ENCODE measurements at places on chromosomes 4 and X.

- DNase-seq: no peak
- peaks cover 1% of the 10 kb centered on the region for H3K27me3 ChIP-seq
- no peaks in the 10 kb centered on the region for H3K36me3 ChIP-seq
- no peak overlapping the region for H3K27ac ChIP-seq
Observed at GRCh38 chrX:20665481-20665880, 398.8 kb upstream of the RPS6KA3 start.

- no peak for DNase-seq
- H3K4me1 ChIP-seq: no peaks in the 10 kb centered on the region
- H3K27me3 ChIP-seq: no peaks in the 10 kb centered on the region
- H3K27ac ChIP-seq: no peak overlapping the region
- H3K4me3 ChIP-seq: no peak overlapping the region
Observed at GRCh38 chr4:6031846-6032245, 13.6 kb upstream of the C4orf50 start.

- peak overlapping the region; percentile 74 for H3K27ac ChIP-seq
- H3K36me3 ChIP-seq: peaks cover 11% of the 10 kb centered on the region
- DNase-seq: no peak
- peaks cover 22% of the 10 kb centered on the region for H3K4me1 ChIP-seq
Observed at GRCh38 chrX:16826207-16826606, 39.9 kb downstream of the TXLNG start.

DNA sequence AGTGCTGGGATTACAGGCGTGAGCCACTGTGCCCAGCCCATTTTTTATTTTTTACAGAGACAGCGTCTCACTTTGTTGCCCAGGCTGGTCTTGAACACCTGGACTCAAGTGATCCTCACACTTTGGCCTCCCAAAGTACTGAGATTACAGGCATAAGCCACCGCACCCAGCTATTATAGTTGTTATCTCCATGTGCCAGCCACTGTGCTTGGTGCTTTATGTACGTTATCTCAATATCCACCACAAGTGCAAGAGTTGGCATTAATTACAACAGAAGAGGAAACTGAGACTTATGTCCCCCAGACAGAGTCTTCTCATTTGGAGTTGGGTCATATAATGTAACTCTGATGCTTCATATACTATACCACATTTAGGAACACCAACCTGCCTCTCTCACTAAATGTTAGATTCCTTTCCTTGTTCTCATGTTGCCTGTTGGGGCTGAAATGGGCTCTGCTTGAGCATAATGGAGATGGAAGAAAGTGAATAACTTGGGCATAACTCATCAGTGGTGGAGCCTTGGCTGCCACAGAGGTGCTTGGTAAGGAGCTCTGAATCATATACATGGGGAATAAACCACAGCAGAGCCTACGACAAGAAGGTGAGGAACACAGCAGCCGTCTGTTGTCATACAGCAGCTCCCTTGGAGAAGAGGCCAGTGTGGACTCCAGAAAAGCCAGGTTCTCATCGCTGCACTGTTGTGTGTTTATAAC is 84.3 kb downstream of the SPRY1 start:
- DNase-seq: no peak
- no peak overlapping the region for H3K27ac ChIP-seq
- H3K36me3 ChIP-seq: no peaks in the 10 kb centered on the region
- no peak overlapping the region for H3K4me3 ChIP-seq
- peaks cover 8% of the 10 kb centered on the region for H3K4me1 ChIP-seq
- no peaks in the 10 kb centered on the region for H3K27me3 ChIP-seq

DNA sequence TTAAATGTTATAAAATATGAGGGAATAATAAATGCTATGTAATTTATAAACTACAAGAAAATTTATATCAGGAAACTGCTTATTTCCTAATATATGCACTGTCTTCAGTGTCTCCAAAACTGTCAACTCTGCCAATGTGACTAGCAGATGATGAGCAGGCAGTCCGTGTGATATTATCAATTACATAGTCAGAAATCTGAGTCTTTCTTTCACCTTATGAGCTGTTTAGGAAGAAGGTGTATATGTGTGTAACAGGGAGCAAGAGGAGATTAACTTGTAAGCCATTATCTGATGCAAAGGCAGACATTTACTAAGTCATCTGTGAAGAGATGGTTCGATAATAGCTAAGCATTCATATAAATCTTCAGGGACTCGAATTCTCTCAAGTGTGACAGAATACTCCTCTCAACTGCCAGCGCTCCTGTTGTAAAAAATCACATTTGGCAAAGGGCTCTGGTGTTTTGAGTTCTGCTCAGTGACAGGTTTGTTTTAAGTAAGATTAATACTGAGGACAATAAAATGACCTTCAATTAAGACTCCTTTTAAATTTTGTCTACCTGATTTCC is 79.7 kb downstream of the SNCA start:
- no peak overlapping the region for H3K4me3 ChIP-seq
- H3K36me3 ChIP-seq: no peaks in the 10 kb centered on the region
- H3K27ac ChIP-seq: no peak overlapping the region
- no peaks in the 10 kb centered on the region for H3K27me3 ChIP-seq

- no peak overlapping the region for H3K4me3 ChIP-seq
- no peaks in the 10 kb centered on the region for H3K27me3 ChIP-seq
Observed at GRCh38 chr4:22203711-22204011, 255.1 kb upstream of the KCNIP4 start.

GRCh38 chr4:143344041-143344440 is 7.4 kb downstream of the GAB1 start:
- H3K4me1 ChIP-seq: no peaks in the 10 kb centered on the region
- DNase-seq: no peak
- H3K27me3 ChIP-seq: peaks cover 24% of the 10 kb centered on the region
- no peak overlapping the region for H3K4me3 ChIP-seq

DNA sequence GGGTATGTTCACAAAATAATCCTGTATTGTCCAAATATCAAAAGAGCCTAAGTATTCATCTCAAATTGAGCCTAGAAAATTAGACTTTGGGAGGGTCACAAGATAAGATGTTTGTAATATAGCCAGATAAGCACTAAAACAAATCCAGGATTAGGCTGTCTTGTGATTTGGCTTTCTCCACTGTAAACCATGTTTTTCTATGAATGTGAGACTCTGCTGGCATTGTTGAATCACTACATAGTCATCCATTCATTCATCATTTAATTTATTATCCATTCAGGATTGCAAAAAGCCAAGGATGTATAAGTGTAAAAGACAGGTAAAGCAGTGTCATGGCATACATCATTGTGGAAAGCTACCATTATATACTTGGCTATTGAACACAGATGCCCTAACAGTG is 148.0 kb downstream of the GRID2 start:
- no peaks in the 10 kb centered on the region for H3K36me3 ChIP-seq
- no peaks in the 10 kb centered on the region for H3K4me1 ChIP-seq
- no peaks in the 10 kb centered on the region for H3K27me3 ChIP-seq
- no peak for DNase-seq

DNA sequence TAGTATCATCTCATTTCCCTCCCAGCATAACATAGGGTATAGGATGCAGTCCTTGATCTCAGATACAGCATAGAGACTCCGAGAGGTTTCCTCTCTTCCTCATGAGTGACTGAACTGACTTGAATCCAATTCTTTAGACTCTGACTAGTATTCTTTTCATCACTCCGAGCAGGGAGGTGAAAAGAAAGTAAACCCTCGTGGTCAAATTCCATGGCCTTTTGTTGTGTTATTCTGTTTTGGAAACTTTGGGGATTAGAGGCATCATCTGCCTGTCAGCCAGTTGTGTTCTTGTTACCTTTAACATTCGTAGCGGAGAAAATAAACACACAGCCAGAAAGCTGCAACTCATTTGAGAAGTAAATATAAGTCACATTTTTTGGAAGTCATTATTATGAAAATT is 206.6 kb downstream of the ARHGAP10 start:
- no peak for DNase-seq
- H3K27me3 ChIP-seq: no peaks in the 10 kb centered on the region
- no peaks in the 10 kb centered on the region for H3K36me3 ChIP-seq
- no peak overlapping the region for H3K27ac ChIP-seq
- no peak overlapping the region for H3K4me3 ChIP-seq
- H3K4me1 ChIP-seq: peaks cover 12% of the 10 kb centered on the region

- H3K36me3 ChIP-seq: no peaks in the 10 kb centered on the region
- H3K4me1 ChIP-seq: no peaks in the 10 kb centered on the region
- H3K27me3 ChIP-seq: no peaks in the 10 kb centered on the region
- no peak overlapping the region for H3K4me3 ChIP-seq
- no peak overlapping the region for H3K27ac ChIP-seq
Observed at GRCh38 chr4:20614816-20615215, 85.4 kb upstream of the PACRGL start.

DNA sequence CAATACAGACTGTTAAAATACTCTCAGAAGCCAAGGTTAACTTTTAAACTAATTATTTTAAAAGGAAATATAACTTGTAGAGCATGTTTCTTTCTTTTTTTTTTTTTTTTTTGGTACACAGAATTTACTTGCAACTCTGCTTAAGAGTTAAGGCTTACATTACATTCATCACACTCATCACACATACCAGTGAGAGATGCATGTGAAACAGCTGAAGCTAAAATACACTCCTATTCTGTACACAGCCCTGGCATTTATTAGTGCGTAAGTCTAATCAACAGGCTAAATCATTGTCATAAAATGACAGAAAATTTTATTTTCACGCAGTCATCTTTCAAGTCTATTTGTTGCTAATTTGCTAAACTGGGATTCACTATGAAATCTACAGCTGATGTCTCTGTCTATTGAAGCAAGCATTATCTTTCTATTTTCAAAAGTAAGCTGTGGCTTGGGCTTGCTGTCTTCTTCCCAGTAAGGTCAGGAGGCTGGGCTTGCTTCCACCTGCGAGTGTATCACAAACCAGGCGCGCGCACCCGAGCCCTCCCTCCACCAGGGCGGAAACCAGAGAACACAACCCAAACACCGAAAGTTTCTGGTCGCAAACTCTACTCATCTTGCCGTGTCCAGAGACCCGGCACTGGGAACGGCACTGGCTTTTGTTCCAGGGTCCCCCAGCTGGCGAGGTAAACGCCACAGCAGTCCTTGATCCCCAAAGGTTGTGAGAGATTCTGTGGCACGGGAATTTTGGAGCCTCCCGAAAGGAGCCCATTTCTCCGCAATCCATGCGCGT is 3.9 kb downstream of the MAML3 start:
- peaks cover 27% of the 10 kb centered on the region for H3K27me3 ChIP-seq
- peaks cover 25% of the 10 kb centered on the region for H3K4me1 ChIP-seq
- peak overlapping the region; percentile 78 for H3K4me3 ChIP-seq

- DNase-seq: no peak
- no peaks in the 10 kb centered on the region for H3K27me3 ChIP-seq
- H3K36me3 ChIP-seq: no peaks in the 10 kb centered on the region
- H3K27ac ChIP-seq: no peak overlapping the region
- no peak overlapping the region for H3K4me3 ChIP-seq
Observed at GRCh38 chr4:174626342-174627008, 104.2 kb upstream of the HPGD start.

GRCh38 chrX:41472231-41472815 is 25.2 kb downstream of the NYX start:
- H3K36me3 ChIP-seq: no peaks in the 10 kb centered on the region
- no peak for DNase-seq
- no peaks in the 10 kb centered on the region for H3K27me3 ChIP-seq
- H3K27ac ChIP-seq: no peak overlapping the region
- peaks cover 4% of the 10 kb centered on the region for H3K4me1 ChIP-seq

DNA sequence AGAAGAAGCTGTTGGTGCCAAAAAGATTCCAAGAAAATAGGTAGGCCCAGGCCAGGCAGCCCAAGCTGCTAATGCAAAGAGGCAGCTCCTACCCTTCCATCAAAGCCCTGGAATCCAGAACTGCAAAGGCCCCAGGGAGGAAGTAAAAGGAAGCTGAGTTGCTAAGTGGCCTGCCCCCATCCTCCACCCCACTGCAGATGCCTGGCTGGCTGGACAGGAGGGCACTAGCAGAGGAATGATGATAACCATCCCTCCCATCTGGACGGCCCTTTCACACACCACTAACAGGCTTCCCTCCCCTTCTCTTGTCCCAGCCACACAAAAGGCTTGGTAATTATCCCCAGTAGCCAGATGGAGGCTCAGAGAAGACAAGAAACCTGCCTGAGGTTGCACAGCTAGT is 32.4 kb upstream of the PJA1 start:
- H3K4me1 ChIP-seq: no peaks in the 10 kb centered on the region
- no peaks in the 10 kb centered on the region for H3K36me3 ChIP-seq
- no peaks in the 10 kb centered on the region for H3K27me3 ChIP-seq
- no peak for DNase-seq

- no peak overlapping the region for H3K4me3 ChIP-seq
- no peaks in the 10 kb centered on the region for H3K27me3 ChIP-seq
- H3K27ac ChIP-seq: no peak overlapping the region
- no peak for DNase-seq
Observed at GRCh38 chr4:96354036-96354712, 514.3 kb downstream of the PDHA2 start.

DNA sequence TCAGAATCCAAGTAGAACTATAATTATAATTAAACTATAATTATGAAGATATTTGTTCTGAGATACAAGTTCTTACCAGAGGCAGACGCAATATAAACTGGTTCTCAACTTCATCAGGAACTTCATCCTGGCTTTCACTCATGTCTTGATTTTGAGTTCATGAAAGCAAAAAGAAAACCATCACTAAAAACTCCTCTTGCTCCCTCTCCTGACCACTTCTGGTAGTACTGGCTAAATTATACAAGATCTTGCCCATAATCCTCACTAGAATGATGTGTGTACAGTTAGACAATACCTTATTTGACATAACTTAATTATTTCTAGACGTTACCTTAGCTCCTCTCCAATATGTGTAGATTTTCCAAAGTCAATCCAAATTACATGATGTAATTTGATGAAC is 3.7 kb downstream of the TAF7L start:
- no peaks in the 10 kb centered on the region for H3K36me3 ChIP-seq
- no peak overlapping the region for H3K27ac ChIP-seq
- no peak overlapping the region for H3K4me3 ChIP-seq
- no peak for DNase-seq
- peaks cover 2% of the 10 kb centered on the region for H3K27me3 ChIP-seq

DNA sequence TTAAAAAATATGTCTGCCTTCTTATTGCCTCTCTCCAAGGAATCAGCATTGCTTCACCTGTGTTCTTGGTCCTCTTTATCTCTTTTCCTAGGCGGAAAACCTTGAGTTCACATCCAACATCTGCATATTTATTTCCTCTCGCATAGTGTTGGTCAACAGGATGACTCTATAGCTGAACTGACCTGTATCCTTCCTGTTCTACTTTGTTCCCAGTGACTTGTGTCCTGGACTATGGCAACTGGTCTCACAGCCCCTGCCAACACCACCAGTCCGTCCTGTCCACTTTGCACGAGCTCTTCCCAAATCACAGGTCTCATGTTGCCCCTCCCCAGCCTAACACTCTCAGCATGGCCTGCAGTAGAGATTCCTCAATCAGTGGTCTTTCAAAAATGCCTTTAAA is 2.0 kb downstream of the DIPK2B start:
- H3K4me1 ChIP-seq: no peaks in the 10 kb centered on the region
- no peaks in the 10 kb centered on the region for H3K36me3 ChIP-seq
- H3K27ac ChIP-seq: no peak overlapping the region
- DNase-seq: no peak

- DNase-seq: no peak
- H3K4me1 ChIP-seq: peaks cover 74% of the 10 kb centered on the region
- peaks cover 6% of the 10 kb centered on the region for H3K36me3 ChIP-seq
- peak overlapping the region; percentile 67 for H3K4me3 ChIP-seq
Observed at GRCh38 chr4:40308528-40309122, 26.5 kb upstream of the CHRNA9 start.

GRCh38 chr4:165096776-165097175 is 15.9 kb downstream of the TMEM192 start:
- no peak overlapping the region for H3K4me3 ChIP-seq
- H3K4me1 ChIP-seq: no peaks in the 10 kb centered on the region
- H3K36me3 ChIP-seq: peaks cover 9% of the 10 kb centered on the region
- H3K27me3 ChIP-seq: no peaks in the 10 kb centered on the region
- H3K27ac ChIP-seq: no peak overlapping the region
